ENCODE measurements at places on chromosomes 7 and 10. TPM values are rescaled to one million over a fixed set of nuclear protein-coding genes. Genes with fewer than 3 reads are reported as not detected.

DNA sequence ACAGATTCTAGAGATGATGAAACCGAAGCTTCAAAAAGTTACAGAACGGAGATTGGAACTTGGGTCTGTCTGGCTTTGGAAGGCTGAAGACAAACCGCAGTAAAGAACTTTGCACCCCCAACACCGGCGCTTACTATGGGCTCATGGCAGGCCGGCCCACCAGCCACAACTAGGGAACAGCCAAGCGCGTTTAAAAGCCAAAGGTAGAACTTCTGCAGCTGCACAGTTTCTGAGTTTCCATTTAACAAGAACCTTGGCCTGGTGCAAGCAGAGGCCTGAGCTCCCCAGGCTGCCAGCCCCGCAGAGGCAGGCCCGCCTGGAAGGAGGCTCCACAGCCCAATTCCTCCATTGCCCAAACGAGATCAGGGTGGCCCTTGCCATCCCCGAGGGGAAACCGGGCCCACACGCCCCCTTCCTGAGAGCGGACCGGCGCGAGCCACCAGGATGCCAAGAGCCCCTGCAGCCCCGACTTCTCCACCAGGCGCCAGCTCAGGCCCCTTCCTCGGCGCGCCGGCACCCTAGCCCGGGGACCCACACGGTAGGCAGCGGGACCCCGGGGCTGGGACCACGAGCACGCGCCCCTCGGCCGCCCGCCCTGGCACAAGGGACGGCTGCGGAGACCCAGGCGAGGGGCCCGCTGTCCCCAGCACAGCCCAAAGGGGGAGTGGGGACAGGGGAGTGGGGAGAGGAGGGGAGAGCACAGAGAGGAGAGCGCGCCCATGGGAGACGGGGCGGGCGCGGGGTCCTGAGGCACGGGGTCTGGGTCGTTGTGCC, 566 bp downstream of the MAD1L1 start:
- peak; percentile 59 for DNase-seq
- peak overlapping the region; percentile 50 for H3K27ac ChIP-seq
- H3K27me3 ChIP-seq, result no peaks in the 10 kb centered on the region
- peaks cover 19% of the 10 kb centered on the region for H3K4me1 ChIP-seq
- H3K4me3 ChIP-seq, result peak overlapping the region; percentile 93
- H3K36me3 ChIP-seq, result peaks cover 28% of the 10 kb centered on the region

The SEM1 gene
- total RNA-seq, result 29.7 TPM

The MRC1 gene
- not detected for total RNA-seq

- no peaks in the 10 kb centered on the region for H3K36me3 ChIP-seq
- DNase-seq, result no peak
- H3K4me3 ChIP-seq, result no peak overlapping the region
- H3K4me1 ChIP-seq, result no peaks in the 10 kb centered on the region
- H3K27me3 ChIP-seq, result peaks cover 46% of the 10 kb centered on the region
Observed at GRCh38 chr10:59177836-59178235, 1.4 kb downstream of the PHYHIPL start.

DNA sequence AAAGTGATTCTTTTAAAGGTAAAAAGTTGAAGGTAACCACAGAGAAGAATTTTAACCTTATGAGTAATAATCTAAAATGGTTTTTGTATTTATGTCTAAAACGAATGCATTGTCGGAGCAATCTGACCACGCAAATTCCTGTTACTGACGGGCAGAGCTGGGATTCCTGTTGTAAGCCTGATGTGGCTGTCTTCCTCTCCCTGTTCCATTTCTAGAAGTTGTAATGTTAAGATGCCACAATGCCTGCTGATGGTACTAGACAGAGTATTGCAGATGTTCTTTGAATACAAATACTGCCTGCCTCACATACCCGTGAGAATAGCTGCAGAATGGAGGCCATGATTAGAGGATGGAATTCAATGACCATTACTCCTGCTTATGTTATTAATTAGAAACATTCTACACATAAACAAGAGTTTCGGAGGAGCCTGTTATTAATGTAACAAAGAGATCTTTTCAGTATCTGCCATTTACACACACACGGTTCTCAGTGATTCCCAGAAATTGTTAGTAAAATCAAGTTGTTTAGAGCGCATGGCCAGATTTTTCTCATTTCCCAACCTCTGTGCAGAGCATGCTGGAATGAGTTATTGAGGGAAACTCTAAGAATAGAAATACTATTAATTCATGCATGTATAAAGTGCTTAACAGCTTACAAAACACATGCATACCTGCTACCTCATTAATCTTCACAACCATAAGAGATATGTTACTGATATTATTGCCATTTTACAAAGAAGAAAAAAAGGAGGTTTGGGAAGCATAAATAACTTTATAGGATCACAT, 196.8 kb downstream of the PTN start:
- no peak for DNase-seq
- H3K27ac ChIP-seq, result no peak overlapping the region
- no peak overlapping the region for H3K4me3 ChIP-seq
- no peaks in the 10 kb centered on the region for H3K27me3 ChIP-seq

All from GM23338 (cell line).